ENCODE measurements at places on chromosomes 2 and 18. TPM values are rescaled to one million over a fixed set of nuclear protein-coding genes. Genes with fewer than 3 reads are reported as not detected.

The PROKR1 gene
- total RNA-seq: 0.14 TPM

The GALNT5 gene
- total RNA-seq: 2.0 TPM

The RTP5 gene
- not detected for total RNA-seq

DNA sequence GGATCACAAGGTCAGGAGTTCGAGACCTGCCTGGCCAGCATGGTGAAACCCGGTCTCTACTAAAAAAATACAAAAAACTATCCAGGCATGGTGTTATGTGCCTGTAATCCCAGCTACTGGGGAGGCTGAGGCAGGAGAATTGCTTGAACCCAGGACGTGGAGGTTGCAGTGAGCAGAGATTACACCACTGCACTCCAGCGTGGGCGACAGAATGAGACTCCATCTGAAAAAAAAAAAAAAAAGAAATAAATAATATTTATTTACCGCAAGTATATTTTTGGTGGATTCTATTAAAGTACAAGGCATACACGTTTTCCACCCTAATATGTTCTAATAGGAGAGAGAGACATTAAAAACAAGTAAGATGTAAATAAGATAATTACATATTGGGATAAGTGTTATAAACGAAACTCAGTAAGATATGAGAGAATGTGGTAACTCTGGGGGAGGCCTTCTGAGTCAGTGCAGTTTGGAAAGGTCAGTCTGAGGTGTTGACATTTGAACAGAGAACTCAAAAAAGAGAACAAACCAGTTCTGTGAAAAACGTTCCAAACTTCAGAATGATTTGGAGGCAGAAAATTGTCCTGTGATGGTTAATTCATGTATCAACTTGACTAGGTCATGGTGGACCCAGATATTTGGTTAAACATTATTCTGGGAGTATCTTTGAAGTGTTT is 8.8 kb upstream of the POLI start:
- DNase-seq: no peak

GRCh38 chr2:53091183-53091582 is 676.4 kb upstream of the CHAC2 start:
- no peak for DNase-seq

DNA sequence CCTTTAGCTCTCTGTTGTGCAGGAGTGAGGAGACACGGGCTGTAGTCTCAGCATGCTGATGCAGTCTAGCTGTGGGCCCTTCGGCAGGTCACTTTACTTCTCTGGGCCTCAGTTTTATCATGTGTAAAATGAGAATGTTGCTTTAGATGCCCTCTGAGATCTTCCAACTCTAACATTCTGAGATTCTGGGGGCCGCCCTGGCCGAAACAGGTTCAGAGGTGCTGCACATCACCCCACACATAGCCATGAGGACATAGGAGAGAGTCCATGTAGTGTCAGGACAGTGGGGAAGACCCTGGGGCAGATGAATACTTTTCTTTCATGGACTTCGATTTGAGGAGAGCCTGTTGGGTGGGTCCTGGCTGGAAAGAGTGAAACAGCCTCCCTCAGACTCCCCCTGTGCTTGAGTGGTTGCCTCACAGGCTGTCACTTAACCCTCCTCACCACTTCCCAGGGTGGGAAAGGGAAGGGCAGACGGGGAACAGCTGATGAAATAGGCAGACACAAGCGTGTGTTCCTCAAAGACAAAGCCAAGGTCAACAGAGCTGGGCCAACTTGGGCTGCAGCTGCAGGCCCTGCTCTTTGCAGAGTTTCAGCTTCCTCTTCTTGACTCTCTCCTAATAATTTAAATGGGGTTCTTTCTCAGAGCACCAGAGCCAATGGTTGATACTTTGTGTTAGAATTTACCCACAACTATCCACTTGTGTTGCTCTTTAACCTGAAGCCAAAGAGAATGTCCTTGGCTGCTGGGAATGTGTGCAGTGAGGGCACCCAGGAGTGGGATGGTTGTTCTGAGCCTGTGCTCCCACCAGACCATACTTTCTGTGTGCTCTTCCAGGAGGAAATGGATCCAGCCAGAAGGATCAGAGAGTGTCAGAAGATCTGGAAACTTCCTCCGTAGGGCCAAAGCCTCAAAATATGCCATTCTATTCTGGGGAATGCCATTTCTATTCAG is 14.7 kb upstream of the MRPL33 start:
- no peak for DNase-seq

GRCh38 chr2:111148925-111149324 is 28.2 kb downstream of the BCL2L11 start:
- no peak for DNase-seq

DNA sequence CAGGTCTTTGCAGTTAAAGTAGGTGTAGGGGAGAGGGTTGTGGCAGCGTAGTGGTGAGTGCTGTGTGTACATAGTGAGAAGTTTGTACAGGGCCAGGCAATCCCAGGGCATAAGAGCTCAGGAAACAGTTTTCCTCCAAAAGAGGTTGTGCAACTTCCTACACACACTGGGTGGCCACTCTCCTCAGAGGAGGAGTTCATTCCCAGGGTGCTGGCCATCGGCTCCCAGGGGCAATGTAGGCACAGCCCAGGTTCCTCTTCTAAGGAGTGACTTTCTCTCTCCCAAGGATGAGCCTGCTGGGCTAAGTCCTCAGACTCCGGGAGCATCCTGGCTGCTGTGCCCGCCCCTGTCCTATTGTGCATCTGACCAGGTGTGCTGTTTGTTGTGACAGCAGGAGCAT is 3.0 kb downstream of the ACOXL start:
- DNase-seq: no peak

GRCh38 chr2:128753800-128754199 is 435.1 kb upstream of the HS6ST1 start:
- no peak for DNase-seq

- DNase-seq: no peak
Measured at GRCh38 chr2:24359129-24360049, 947 bp downstream of the ITSN2 start.

DNA sequence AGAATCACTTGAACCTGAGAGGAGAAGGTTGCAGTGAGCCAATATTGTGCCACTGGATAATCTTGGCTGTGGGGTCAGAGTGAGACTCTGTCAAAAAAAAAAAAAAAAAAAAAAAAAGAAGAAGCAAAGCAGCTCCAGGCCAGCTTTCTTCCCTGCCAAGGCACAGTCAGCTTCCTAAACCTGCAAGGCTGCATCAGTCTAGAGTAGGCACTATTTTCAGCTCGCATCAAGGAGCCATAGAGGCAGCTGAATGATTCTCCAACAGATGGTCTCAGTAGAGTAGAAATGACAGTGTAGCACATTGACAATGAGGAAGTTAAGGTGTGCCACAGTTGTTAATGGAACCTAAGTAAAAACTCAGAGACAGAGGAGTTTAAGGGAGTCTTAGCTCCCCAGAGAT is 35.6 kb downstream of the BMP10 start:
- DNase-seq: no peak

DNA sequence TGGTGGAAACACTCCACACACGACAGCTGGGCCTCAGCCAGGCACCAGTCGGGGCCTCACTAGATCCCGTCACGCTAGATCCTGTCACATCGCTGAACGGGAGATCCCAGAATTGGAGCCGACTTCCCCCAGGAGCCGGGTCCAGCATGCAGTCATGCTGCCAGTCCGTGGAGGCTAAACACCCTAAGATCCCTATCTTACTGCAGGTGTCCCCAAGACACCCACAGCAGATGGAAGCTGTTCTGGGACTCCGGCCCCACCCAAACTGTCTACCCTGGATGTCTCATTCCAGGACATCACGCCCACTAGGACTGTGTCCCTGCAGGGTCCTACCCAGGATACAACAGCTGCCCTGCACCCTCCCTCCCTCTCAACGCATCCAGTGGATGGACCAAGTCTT is 23.4 kb downstream of the ZNF516 start:
- no peak for DNase-seq

- no peak for DNase-seq
Measured at GRCh38 chr2:25165992-25166875, 2.1 kb downstream of the POMC start.

DNA sequence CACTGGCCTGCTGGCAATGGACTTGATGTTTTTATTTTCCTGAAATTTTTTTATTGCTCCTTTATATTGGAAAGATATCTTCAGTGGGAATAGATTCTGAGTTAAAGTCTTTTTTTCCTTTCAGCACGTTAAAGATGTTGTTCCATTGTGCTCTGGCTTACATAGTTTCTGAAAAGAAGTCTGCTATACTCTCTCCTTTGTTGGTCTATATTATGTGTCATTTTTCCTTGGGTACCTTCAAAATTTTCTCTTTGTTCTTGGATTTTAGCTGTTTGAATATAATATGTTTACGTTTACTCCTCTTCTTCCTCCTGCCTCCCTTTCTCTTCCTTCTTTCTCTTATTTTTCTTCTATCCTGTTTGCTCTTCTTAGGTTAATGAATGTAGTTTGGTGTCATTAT is 105.5 kb downstream of the CAPN13 start:
- no peak for DNase-seq

- DNase-seq: no peak
Measured at GRCh38 chr2:29786361-29786760, 135.0 kb downstream of the ALK start.
